Breast epithelium (tissue), 4 donors: ENCODE measurements at places on chromosomes 1 and 21. TPM values are rescaled to one million over a fixed set of nuclear protein-coding genes. Genes with fewer than 3 reads are reported as not detected.

DNA sequence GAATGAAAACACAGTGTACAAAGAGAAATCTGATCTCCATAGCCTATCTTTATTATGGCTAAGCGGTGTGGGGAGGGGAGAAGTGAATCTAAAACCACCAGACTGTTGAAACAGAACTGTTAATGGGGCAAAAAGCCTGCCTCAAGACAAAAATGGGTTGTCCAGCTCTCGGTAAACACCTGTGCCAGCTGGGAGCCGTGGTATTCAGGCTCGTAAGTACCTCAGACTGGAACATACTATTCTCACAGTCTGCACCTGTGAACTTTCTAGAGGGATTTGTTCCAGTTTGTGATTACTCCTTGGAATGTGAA, 42.7 kb upstream of the ATP1A1 start:
- DNase-seq, result no peak

DNA sequence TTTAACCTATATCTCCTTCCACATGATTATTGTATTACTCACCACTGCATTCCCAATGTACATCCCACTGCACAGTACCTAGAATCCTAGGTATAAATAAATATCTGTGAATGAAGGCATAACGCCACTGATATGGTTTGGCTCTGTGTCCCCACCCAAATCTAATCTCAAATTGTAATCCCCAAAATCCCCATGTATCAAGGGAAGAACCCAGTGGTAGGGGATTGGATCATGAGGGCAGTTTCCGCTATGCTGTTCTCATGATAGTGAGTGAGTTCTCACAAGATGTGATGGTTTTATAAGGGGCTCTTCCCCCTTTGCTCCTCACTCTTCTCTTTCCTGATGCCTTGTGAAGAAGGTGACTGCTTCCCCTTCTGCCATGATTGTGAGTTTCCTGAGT, 599.0 kb upstream of the ADGRL2 start:
- DNase-seq, result no peak

DNA sequence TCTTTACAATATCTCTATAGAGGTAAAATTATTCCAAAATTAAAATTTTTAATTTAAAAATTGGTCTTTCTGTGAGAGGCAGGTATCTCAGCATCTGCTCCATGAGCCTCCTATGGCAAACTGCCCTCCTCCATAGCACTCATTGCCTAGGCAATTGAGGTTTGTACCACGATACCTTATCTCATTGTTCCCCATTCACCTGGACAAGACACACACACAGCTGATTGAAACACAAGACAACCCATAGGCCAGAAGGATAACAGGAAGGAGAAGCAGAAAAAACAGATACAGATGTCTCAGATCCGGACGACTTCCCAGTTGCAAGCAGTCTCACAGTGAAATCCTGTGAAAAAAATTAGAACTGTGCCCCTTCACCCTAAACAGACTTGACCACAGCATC, 24.3 kb downstream of the RHBDL2 start:
- no peak for DNase-seq

- DNase-seq, result no peak
Observed at GRCh38 chr1:91499904-91500755, 521 bp upstream of the CDC7 start.

DNA sequence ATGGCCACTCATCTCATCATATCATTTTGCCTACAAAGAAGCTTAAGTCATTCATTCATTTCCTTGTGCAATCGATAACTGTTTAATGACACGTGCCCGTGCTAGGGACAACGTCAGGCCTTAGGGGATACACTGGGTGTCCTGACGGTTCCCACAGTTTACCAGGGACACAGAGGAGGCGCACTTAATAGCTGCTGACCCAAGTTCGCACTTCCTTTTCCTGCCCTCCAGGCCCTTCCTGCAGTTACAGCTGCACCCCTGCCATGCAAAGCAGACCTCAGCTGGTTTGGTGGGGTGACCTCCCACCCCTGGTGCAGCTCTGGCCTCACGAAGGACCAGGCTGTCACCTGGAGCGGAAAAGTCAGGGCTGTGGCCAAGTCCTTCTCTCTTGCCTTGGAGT, 4.2 kb downstream of the SPATA21 start:
- DNase-seq, result no peak

GRCh38 chr1:25784575-25785051, 15.4 kb upstream of the SELENON start:
- no peak for DNase-seq

DNA sequence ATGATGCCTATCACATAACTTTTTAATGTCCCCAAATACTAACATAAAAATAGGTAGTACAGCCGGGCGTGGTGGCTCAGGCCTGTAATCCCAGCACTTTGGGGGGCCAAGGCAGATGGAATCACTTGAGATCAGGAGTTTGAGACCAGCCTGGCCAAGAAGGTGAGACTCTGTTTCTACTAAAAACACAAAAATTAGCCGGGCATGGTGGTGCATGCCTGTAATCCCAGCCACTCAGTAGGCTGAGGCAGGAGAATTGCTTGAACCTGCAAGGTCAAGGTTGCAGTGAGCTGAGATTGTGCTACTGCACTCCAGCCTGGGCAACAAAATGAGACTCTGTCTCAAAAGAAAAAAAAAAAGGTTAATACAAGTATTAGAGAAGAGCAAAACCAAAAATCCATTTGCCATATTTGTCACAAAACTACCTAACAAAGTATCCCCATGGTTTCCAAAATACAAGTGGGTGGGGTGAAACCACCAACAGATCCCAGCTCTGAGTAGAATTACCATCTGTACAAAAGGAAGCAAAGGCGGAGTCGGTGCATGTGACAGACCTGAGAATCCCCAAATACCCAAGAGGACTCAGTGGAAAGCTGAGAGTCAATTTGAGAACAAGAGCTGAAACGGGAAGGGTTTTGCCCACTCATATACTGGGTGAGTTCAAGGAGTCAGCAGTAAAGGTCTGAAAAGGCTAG, 113.2 kb downstream of the TOMM20 start:
- DNase-seq, result no peak

Gene DNAJC11
- 30.5 TPM for total RNA-seq

GRCh38 chr1:224377676-224378006, 21.0 kb downstream of the CNIH4 start:
- no peak for DNase-seq

- DNase-seq, result no peak
Observed at GRCh38 chr1:237293804-237294203, 251.8 kb downstream of the RYR2 start.

- DNase-seq, result no peak
Observed at GRCh38 chr1:246293366-246294121, 213.5 kb downstream of the SMYD3 start.

DNA sequence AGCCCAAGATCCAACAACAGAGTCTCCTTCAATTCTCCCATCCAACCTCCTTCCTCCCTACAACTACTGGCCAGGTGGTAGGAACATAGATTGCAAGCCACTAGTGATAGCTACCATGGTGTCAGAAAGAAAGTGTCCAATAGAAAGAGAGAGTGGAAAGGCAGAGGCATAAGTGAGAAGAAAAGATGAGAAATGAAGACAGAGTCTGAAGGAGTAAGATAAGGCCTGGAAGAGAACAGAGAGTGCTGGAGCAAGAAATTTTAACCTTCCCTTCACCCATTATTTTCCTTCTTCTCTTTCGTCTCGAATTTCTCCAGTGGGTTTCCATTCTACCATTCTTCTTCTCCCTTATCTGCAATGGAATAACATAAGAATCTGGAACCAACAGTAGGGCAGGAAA, 57.9 kb downstream of the CDC42BPA start:
- DNase-seq, result no peak

Gene TMEM81
- 3.2 TPM for total RNA-seq

DNA sequence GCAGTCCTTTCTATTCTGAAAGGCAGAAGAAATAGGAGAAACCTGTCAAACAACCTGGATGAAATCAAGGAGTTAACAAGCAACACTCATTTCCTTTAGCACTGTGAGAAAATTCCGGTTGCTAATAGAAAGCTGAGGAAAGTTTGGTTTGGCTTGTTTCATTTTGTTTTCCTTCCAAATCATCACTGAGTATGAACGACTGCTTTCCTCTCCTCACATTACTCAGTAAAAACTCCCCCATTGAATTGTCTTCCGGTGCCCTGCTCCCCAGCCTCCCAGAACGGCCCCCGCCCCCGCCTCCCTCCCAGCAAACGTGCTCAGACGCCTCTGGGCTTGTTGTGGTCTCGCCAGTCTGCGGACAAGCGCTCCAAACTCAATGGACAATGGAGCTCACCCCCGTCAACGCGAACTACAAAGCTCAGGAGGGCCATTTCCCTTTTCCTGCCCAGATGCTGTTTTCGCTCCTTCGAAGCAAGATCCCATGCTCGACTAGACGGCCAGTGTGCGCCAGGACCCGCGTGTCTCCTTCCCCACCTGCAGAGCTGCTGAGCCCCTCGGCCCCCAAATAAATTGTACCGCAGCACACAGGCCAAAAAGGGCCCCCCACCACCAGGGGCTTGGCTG, 747 bp downstream of the STX6 start:
- peak; percentile 51 for DNase-seq

GRCh38 chr1:218182455-218182854, 102.6 kb upstream of the RRP15 start:
- DNase-seq, result no peak

DNA sequence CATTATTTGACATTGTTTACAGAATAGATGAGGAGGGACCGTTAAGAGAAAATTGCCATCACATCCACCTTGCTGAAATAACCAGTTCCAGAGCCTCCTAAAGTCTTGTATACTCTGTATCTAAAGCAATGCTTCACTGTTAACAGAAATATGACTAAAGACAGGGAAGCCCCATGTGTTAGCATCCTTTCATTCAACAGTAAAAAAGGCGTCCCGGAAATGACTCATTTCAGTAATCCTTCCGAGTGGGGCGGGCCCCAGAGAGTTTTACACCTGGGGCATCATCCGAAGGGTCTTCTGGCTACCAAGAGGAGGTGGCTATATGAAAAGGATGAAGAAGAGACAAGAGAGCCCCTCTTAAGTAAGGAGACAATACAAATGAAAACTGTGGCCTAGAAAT, 227.2 kb downstream of the SLC45A1 start:
- no peak for DNase-seq

Gene CD53
- total RNA-seq, result 36.1 TPM

DNA sequence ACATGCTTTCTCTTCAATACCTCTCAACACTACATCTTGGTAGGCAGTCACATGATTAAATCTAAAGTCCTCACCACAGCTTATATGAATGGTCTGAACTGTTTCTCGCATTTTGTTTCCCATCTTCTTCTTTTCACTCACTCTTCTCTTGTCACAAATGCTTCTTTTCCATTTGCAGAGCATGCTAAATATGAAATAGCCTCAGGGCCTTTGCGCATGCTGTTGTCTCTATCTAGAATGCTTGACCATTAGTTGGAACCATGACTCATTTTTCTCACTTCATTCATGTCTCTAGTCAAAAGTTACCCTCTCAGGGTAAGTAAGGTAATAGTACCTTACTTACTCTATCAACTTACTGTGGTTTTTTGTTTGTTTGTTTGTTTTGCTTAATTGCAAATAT, 239.7 kb downstream of the PTPRC start:
- DNase-seq, result no peak

Gene FAM177B
- 1.4 TPM for total RNA-seq

DNA sequence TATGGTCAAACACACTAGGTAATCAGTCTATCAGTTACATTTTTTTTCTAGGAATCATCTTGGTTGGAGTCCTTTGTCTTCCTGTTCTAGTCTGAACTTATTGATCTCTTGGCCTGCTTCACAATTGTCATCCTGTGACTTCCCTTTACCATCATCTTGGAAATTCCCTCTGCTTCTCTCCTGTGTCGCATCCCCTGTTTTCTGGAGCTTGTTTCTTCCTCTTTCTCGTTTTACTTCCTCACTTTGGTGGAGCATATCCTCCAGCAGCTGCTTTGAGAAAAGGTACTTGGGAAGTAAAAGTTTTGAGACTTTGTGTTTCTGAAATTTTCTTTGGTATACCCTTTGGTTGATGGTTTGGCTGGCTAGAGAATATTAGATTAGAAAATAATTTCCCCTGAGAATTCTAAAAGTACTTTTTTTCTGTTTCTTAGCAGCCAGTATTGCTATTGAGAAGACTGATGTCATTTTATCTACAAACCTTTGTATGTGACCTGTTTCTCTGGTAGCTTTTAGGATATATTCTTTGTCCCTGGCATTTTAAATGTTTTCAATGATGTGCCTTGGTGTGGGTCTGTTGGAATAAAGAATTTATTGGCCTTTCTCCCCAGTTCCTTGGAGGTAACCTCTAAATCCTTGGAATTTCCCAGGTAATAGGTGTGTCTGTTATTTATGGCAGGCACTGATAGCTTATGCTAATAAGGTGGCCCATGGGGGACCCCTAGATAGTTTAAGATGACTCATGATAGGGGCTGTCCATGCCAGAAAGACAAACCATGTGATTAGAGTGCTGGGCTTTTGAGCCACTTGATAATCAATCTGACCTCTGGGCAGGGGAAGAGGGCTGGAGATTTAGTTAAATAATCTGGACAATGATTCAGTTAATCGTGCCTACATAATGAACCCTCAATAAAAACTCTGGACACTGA, 6.1 kb upstream of the MYCL start:
- no peak for DNase-seq

- DNase-seq, result no peak
Observed at GRCh38 chr1:21667348-21668231, 1.6 kb downstream of the RAP1GAP start.

Gene OLIG2
- total RNA-seq, result not detected

Gene OR6K3
- not detected for total RNA-seq

GRCh38 chr1:10728595-10729410, 67.6 kb downstream of the CASZ1 start:
- DNase-seq, result no peak

GRCh38 chr1:6969106-6969505, 183.9 kb downstream of the CAMTA1 start:
- DNase-seq, result peak; percentile 27

GRCh38 chr1:116003823-116004222, 27.5 kb downstream of the SLC22A15 start:
- no peak for DNase-seq

GRCh38 chr1:66552287-66552686, 18.3 kb downstream of the SGIP1 start:
- DNase-seq, result no peak

Gene LRRN2
- 2.5 TPM for total RNA-seq
